ENCODE measurements at places on chromosomes 6 and 20. TPM values are rescaled to one million over a fixed set of nuclear protein-coding genes. Genes with fewer than 3 reads are reported as not detected.

The SNAP25 gene
- total RNA-seq: not detected

The COQ3 gene
- total RNA-seq: 10.1 TPM

The SIM1 gene
- not detected for total RNA-seq

The SLC52A3 gene
- total RNA-seq: not detected

The NFS1 gene
- 33.1 TPM for total RNA-seq

The ABT1 gene
- total RNA-seq: 28.3 TPM

The RSPO3 gene
- total RNA-seq: not detected

The CD109 gene
- 1.6 TPM for total RNA-seq

The IL17F gene
- not detected for total RNA-seq

The TPX2 gene
- 111 TPM for total RNA-seq

The CST7 gene
- 92.4 TPM for total RNA-seq

The PKIB gene
- 1.3 TPM for total RNA-seq

The NRSN1 gene
- total RNA-seq: not detected

The RNF144B gene
- 3.6 TPM for total RNA-seq

The MAS1 gene
- total RNA-seq: not detected

The POLR1H gene
- 55.6 TPM for total RNA-seq

Measured in activated naive CD8-positive, alpha-beta T cell treated with anti-CD3 and anti-CD28 coated beads, Interleukin-2, amount 10 ng/mL, durations not matched to agents 7 days and 5 days (primary cell).